ENCODE measurements at places on chromosomes 6 and 20.
A peak's percentile ranks its signal among the peaks of the same experiment; 100 is the strongest.

DNA sequence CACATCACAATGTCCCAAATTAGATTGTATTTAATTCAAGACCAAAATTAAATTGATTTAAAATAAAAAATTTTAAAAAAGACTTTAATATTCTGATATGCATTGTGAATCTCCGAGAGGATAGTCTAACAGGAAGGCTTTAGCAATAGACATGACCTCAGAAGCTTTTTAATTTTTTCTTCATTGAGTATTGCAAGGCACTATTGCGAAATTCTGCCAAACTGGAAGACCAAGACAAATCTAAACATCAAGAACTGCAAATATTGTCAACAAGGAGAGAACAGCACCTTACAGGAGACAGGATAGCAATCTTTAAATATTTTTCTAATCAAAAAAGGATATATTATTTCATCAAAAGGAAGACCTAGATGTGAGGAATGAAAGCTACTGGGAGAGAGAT is 56.9 kb downstream of the BMP5 start:
- H3K27me3 ChIP-seq = no peaks in the 10 kb centered on the region
- no peak overlapping the region for H3K4me3 ChIP-seq
- no peaks in the 10 kb centered on the region for H3K4me1 ChIP-seq
- H3K36me3 ChIP-seq = no peaks in the 10 kb centered on the region
- no peak overlapping the region for H3K27ac ChIP-seq
- no peak for DNase-seq

DNA sequence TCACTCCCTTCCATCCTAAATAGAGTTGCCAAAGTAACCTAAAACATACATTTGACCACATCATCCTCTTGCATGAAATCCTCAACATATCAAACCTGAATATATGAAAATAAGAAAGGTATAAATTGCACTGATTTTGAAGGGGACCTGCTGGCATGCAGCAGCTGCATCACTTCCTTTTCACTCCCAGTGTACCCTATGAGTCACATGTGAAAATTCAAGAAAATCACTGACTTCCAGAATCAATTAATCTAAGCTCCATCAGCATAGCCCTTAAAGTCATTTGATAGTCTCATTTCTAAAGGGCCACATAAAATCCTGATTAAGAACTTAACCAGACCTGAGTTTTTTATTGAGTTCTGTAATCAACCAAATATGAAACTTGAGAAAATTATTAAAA is 24.3 kb downstream of the SNX14 start:
- no peaks in the 10 kb centered on the region for H3K27me3 ChIP-seq
- H3K27ac ChIP-seq = no peak overlapping the region
- no peaks in the 10 kb centered on the region for H3K36me3 ChIP-seq
- no peaks in the 10 kb centered on the region for H3K4me1 ChIP-seq
- H3K4me3 ChIP-seq = no peak overlapping the region

DNA sequence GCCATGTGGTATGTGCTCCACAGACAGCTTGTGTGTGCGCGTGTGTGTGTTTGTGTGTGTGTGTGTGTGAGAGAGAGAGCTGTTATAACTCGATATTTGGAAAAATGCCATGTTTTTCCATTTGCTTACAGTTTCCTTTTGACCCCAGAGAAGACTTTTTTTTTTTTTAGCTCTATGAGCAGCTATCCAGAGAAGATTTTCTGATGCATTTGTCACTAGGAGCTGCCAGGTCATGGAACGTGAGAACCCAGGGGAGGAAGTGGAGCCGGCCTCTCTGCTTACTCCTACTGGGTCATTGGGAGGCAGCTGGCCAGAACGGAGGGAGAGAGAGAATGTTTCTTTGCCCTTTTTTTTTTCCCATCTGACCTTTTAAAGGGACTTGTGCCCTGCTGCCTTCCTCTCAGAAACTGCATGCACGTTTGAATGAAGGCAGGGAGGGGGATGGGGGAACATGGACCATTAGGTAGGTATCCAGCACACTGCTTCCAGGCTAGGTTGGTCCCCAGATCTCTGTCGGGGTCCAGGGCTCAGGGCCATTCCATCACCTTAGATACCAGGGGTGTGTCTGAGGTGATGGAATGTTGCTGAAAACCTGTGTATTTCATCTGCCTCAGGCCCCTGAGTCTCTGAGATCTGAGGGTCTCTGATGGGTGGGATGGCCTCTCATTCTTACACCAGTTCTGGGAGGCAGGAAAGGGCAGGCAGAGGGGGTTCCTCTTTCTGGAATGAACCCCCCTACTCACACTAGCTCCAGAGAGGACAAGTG is 11.2 kb upstream of the MRPS18A start:
- H3K4me1 ChIP-seq = no peaks in the 10 kb centered on the region
- H3K36me3 ChIP-seq = no peaks in the 10 kb centered on the region
- DNase-seq = no peak
- H3K4me3 ChIP-seq = no peak overlapping the region
- no peaks in the 10 kb centered on the region for H3K27me3 ChIP-seq

DNA sequence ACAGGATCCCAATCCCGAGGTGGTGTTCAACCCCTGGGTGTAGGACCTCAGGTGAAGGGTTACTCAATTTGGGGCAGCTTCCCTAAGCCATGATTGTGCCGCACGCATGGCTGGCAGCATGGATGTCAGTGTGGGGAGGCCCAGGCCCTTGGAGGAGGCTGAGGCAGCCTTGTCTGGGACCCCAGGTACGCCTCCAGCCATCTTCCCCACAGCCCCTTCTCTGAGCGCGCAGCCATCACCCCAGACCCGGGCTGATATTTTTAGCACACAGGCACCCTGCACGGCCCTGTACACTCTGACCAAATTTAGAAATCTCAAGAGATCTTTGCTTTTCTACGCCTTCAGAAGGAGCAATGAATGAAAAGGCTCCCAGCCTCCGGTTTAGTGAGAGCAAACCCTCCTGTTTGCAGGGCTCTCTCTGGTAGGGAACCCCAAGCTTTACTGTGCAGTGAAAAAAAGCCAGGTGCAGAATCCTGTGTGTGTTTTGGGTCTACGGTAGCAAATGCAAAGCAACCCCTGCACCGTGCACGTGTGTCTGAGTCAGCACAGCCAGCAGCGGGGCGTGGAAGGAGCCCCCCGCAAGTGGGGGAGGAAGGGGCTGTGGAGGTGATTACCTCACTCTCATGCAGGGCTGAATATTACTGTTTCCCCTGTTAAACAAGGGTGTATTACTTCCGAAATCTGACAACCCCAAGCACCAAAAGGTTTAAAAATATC is 44.3 kb downstream of the CTCFL start:
- H3K36me3 ChIP-seq = no peaks in the 10 kb centered on the region
- no peaks in the 10 kb centered on the region for H3K27me3 ChIP-seq
- no peak overlapping the region for H3K4me3 ChIP-seq
- H3K4me1 ChIP-seq = peaks cover 34% of the 10 kb centered on the region
- H3K27ac ChIP-seq = no peak overlapping the region
- no peak for DNase-seq

DNA sequence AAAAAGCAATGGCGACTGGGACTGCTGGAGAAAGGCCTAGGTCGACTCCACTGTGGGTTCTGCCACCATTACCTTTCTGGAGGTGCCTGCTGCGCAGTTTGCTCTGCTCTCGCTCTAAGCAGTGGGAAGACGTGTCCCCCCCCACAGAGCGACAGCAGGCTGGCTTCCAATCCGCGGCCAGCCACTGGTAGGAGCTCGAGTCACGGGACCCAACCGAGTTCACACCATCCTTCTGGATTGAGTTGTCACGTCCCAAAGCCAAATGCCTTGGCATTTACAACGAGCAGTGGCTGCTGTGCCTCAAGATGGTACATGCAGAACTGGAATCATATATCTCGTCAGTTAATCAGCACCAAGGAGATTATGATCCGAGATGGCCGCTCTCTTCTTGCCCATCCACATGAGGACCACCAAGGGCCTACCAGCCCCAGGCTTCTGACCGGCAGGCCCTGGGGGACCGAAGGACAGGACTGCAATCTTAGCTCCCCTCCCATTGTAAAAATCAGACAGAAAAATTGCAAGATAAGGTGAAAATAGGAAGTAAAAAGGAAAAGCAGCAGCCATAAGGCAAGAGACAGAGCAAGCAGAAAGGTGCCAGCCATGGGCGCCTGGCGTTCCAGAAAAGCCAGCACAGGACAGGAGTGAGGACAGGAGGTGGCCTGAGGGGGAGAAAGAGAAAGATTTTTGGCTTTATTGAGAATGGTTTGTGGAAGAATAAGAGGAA is 74.4 kb downstream of the TRAM2 start:
- no peaks in the 10 kb centered on the region for H3K36me3 ChIP-seq
- no peak for DNase-seq
- no peak overlapping the region for H3K4me3 ChIP-seq
- no peak overlapping the region for H3K27ac ChIP-seq
- no peaks in the 10 kb centered on the region for H3K4me1 ChIP-seq
- no peaks in the 10 kb centered on the region for H3K27me3 ChIP-seq

GRCh38 chr6:156016186-156016976 is 560.7 kb upstream of the NOX3 start:
- H3K27me3 ChIP-seq = no peaks in the 10 kb centered on the region
- no peak for DNase-seq
- no peak overlapping the region for H3K27ac ChIP-seq
- H3K36me3 ChIP-seq = no peaks in the 10 kb centered on the region
- no peak overlapping the region for H3K4me3 ChIP-seq

- H3K27me3 ChIP-seq = no peaks in the 10 kb centered on the region
- H3K36me3 ChIP-seq = no peaks in the 10 kb centered on the region
- H3K4me1 ChIP-seq = peaks cover 42% of the 10 kb centered on the region
- no peak overlapping the region for H3K4me3 ChIP-seq
- DNase-seq = no peak
Measured at GRCh38 chr20:48797275-48797825, 30.4 kb downstream of the PREX1 start.

GRCh38 chr6:49636713-49637349 is at the start of gene RHAG:
Gene RHAG, minus strand, starts transcription at chr6:49636839. Its CDS starts 27 bp downstream, at chr6:49636812.
- peak within 1 kb of the TSS; percentile 78 for H3K27ac ChIP-seq
- H3K27me3 ChIP-seq = no peaks in the 10 kb centered on the region
- no peaks in the 10 kb centered on the region for H3K36me3 ChIP-seq

- DNase-seq = no peak
- no peak overlapping the region for H3K27ac ChIP-seq
- no peaks in the 10 kb centered on the region for H3K4me1 ChIP-seq
Measured at GRCh38 chr6:34161857-34162515, 16.1 kb upstream of the GRM4 start.

DNA sequence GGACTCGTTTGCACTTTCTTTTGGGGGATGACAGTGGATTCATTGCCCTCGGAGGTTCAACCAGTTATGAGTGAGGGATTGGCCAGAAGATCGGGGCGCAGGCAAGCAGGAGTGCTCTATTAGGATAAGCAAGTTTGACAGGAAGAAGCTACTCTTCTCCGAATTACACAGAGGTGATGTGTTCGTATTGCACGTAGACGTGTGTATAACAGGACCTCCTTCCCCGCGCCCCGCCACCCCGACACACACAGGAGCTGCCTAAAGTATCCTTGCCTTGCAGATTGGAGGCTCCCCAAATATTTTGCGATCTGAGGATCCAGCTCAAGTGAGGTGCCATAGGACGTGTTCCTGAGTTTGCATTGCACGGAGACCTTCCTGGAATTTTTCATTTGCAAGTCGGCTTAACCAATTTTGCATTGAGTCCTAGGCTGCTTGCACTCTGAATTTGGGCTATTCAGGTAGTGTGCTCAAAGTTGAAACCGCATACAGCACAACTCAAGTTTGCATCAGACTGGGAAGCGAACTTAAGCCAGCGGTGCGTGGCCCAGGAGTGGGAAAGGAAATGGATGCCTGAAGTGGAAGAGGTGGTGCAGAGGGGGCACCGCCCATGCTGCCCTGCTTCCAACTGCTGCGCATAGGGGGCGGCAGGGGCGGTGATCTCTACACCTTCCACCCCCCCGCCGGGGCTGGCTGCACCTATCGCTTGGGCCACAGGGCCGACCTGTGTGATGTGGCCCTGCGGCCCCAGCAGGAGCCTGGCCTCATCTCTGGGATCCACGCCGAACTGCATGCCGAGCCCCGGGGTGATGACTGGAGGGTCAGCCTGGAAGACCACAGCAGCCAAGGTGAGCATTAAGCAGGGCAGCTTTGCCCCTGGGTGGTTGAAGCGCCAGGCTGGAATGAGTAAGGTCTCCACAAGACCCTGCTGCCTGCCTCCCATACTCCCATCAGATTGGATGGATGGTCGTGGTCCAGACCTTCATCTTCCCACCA is 770 bp downstream of the TCF19 start:
- peak overlapping the region; percentile 88 for H3K4me3 ChIP-seq
- peak overlapping the region; percentile 70 for H3K27ac ChIP-seq
- H3K27me3 ChIP-seq = no peaks in the 10 kb centered on the region
- DNase-seq = peak; percentile 27

- H3K27me3 ChIP-seq = no peaks in the 10 kb centered on the region
- H3K4me3 ChIP-seq = no peak overlapping the region
- DNase-seq = no peak
- peaks cover 15% of the 10 kb centered on the region for H3K4me1 ChIP-seq
- H3K36me3 ChIP-seq = no peaks in the 10 kb centered on the region
Measured at GRCh38 chr20:52497731-52498130, 306.2 kb upstream of the ZFP64 start.

GRCh38 chr20:43728686-43729255 is 2.0 kb upstream of the GTSF1L start:
- H3K4me1 ChIP-seq = peaks cover 39% of the 10 kb centered on the region
- H3K36me3 ChIP-seq = no peaks in the 10 kb centered on the region
- H3K4me3 ChIP-seq = no peak overlapping the region
- no peaks in the 10 kb centered on the region for H3K27me3 ChIP-seq

DNA sequence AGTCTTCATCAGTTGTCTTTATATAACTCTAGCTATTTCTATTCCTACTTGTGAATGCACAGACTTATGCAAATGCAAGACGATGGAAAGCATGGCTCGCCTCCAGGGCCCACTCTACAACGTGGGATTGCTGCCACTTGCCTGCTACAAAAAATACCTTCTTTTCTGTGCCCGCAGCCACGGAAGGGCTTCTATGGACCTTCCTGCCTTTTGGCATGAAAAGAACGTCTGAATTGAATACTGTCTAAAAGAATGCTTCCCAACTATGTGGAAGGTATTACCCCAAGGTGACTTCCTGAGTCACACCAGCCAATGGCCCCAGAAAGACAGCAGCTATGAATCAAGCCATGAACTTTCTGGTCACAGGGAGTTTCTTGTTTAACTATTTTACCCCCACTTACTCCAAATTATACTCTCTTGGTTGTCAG is 261.2 kb downstream of the HIVEP2 start:
- no peaks in the 10 kb centered on the region for H3K36me3 ChIP-seq
- H3K4me3 ChIP-seq = no peak overlapping the region
- no peak for DNase-seq

GRCh38 chr20:33444797-33445560 is 1.4 kb upstream of the SNTA1 start:
- no peak for DNase-seq
- H3K27me3 ChIP-seq = no peaks in the 10 kb centered on the region
- H3K4me1 ChIP-seq = peaks cover 19% of the 10 kb centered on the region
- peak overlapping the region; percentile 87 for H3K4me3 ChIP-seq

All from CD8-positive, alpha-beta memory T cell (primary cell).